ENCODE measurements at places on chromosomes 2 and 18.

- DNase-seq: no peak
Measured at GRCh38 chr18:53142005-53142404, 802.0 kb downstream of the DCC start.

DNA sequence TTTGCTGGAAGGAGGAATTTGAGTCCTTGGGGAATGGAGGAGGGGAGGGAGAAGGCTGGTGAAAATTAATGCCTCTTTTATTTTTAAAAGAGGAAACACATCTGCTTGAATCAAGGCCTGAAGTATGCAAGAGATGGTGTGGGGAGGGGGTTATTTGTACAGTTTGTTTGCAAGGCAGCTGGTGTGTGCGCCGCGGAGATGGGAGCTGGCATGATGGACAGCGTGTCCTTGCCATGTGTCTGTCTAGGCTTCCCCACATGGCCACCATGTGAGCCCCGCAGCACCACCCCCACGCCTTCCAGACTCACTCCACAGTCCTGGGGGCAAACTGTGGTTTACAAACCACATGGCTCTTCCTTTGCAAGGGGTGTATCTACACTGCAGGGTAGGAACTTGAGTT is 154.8 kb upstream of the APCDD1 start:
- DNase-seq: no peak

- DNase-seq: no peak
Measured at GRCh38 chr18:54181856-54182602, 42.4 kb downstream of the MBD2 start.

DNA sequence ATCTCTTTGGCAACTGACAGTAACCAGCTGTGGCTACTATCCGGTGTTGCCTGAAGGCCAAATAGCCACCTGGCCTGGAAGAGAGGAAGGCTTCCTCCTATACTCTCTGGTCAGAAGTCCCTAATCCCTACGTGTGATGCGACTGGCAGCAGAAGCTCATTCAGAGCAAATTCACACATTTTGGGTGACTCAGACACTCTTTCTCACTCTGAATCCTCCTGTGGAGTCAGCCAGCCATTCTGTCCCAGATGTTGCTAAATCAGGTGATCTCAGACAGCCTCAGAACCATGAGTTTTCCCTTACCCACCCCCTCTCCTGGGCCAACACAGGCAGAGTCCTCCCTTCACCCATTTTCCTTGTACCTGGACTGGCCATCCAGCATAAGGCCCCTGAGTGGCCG is 34.7 kb downstream of the CFAP53 start:
- DNase-seq: no peak

GRCh38 chr2:190063624-190064023 is 1.1 kb upstream of the MSTN start:
- DNase-seq: no peak

DNA sequence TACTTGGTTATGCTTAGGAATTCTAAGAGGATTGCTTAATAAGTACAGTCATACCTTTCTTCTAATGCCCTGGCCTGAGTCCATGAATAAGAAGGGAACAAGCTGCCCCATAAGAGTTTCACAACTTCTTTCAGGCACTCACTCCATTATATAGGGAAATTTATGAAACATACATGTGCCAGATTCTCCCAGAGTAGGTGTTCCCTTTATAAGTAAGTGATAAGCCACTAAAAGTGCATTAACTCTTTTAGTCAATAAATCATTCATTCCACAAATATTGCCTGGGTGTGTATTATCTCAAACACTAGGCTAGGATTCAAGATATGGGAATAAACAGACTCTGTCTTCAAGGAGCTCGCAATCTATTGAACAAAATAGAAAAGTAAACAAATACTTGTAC is 84.5 kb upstream of the RBBP8 start:
- peak; percentile 82 for DNase-seq

DNA sequence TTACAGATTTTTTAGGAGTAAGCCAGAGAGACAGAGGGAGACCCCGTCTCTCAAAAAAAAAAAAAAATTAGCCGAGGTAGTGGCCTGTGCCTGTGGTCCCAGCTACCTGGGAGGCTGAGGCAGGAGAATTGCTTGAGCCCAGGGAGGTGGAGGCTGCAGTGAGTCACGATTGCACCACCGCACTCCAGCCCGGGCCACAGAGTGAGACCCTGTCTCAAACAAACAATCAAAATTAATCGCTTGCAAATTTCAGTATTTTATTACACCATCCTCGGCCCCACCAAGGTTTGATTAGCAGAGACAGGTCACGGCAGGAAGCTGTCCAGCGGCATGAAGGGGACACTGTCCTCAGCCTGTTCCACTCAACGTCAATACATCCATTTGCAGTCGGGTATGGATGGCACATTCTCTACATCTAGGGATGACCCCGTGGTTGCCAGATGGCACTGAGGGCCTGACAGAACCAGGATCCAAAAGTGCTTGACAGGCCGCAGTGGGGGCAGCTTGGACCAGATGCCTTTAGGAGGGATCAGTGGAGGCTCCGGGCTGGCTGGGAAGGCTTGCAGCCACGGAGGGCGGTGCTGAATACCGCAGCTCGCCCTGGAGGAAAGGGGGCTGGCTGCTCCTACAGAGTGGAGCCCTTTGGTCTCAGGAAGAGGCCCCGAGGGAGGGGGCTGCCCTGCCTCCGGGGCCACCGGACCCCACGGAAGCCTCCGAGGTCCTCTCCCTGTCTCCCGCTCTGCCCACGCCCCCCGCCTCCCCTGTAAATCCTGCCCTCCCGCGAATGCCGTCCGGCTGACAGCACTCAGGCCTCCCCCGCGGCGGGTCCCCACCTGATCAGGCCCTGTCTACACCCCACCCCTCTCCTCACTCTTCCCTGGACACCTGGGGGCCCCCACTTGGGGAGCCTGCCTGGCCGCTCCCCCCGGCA is 13.1 kb downstream of the ASPRV1 start:
- no peak for DNase-seq

DNA sequence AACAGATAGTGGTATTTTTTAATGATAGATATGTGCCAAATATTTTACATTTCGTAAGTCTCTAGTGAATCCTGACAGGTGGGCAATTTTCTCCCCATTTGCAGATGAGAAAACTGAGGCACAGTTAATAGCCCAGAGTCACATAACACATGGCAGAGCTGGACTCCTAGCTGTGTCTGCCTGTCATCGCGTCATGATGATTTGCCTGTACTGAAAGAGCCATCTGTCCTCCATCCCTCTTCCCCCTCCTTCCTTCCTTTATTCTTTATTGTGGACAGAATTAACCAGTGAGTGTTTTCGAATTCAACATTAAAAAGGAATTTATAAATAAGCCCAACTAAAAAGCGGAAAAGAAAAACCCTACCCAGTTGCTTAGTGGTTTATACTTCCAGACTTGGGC is 3.2 kb downstream of the DNAJB2 start:
- DNase-seq: no peak

DNA sequence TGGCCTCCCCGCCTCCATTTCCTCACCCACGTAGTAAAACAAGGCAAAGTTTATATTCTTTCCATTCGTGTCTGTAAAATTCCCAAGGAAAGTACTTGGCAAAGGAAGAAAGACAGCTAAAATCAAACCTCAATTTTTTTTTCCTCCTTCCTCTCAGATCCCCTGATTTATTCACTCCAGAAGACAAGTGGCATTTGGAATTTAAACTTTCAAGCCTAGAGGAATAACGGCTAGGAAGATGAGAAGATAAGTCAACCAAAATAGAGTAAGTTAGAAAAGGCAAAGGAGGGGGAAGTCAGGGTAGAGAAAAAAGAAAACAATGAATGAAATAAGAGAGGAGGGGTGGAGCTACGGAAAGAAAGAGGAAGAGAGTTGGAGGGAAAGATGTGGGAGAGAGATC is 198.9 kb upstream of the PIK3C3 start:
- DNase-seq: no peak

DNA sequence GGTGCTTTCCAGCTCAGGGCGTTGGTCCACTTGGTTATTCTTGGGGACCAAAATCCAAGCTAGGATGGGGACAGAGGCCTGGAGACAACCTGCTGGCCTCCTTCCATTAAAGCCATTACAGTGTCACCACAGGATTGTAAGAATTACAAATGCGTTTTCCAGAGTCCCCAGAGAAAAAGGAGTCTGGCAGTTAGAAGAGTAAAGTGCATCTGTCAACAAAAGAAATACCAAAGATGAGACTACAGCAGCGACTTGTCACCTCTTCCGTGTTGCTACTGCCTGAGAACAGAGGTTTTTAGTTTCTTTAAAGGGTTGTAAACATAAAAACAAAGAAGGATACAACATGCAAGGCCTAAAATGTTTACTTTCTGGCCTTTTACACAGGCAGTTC is 235.7 kb downstream of the AGAP1 start:
- DNase-seq: no peak

DNA sequence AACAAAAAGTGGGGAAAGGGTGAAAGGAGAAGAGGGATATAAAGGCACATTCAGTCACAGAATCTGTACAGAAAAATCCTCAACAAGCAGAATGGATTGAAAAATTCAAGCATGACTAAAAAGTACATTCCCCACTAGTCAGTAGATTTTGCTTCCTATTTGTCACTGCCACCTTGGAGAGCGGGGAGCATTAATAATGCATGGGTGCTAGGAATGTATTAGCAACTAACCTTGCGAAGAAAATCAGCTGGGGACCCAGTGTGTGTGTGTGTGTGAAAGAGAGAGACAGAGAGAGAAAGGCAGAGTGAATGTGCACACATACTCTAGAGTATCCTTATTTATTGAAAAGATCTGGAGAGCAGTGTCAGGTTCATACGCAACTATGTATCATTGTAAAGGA is 968.7 kb upstream of the ZEB2 start:
- DNase-seq: no peak

GRCh38 chr2:59910166-59910565 is 643.3 kb downstream of the BCL11A start:
- DNase-seq: no peak

DNA sequence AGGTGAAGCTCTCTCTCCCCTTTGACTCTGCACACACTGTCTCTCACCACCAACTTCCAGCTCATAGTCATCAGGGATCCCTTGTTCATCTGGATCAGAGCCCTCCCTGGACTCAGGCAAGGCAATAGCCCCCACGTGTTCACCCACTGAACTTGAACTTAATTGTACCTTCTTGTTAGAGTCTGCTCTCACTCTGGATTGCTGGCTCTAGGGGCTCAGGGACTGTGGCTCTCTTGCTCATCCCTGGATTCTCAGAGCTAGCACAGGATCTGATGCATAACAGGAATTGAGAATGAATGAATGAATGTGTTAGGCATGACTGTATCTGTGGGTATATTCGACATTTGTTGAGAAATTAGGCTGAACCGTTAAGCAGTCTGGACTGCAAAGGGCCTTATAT is 16.7 kb upstream of the ASAP2 start:
- no peak for DNase-seq

GRCh38 chr18:56210520-56210919 is 427.9 kb downstream of the TXNL1 start:
- DNase-seq: no peak

DNA sequence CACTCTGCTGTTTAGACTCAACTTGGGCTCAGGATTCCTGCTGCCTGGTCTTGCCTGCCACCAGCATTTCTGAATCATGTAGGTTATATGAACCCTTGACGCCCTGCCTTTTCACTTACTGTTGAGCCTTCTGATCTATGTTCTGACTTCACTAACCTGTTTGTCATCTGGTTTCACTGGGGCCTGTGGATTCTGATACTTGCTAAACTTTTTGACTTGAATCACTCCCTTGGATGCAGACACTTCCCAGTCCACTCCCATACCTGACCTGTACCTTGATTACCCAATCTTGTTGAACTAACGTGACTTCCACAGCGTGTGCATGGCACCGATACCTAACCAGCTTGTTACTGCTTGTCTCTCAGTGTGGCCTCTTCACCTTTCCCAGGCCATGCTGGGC is 35.6 kb upstream of the SPAG16 start:
- no peak for DNase-seq

- DNase-seq: no peak
Measured at GRCh38 chr2:215437614-215438013, 1.7 kb upstream of the FN1 start.

GRCh38 chr18:37729716-37730115 is 164.1 kb upstream of the CELF4 start:
- no peak for DNase-seq

- no peak for DNase-seq
Measured at GRCh38 chr2:48232351-48232750, 297.6 kb upstream of the STON1 start.

DNA sequence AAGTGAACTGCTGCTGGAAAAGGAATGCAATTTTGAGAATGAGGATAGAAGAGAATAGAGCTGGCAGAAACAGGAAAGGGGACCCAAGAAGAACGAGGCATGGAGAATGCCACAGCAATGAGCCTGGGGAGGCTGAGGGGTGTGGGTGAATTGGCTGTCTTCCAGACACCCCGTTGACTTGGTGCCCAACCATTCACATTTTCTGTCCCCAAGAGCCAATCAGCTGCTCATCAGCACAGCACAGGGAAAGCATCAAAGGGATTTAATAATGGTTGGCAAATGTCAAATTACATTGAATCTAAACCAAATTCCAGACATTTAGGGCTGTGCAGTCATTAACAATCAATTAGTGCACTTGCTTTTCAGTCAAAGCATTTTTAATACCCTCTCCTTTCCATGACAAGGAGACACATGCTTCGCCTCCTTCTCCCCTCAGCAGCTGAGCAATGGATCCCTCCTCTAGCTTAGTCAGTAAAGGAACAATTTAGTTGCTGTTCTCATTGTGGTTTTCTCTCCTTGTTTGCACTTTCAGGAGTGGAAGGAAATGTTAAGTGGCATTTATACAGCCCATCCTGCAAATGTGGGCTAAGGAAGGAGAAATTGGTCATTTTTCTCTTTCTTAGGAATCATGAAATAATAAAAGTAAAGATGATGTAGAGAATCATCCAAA is 98.8 kb downstream of the KLF7 start:
- no peak for DNase-seq

DNA sequence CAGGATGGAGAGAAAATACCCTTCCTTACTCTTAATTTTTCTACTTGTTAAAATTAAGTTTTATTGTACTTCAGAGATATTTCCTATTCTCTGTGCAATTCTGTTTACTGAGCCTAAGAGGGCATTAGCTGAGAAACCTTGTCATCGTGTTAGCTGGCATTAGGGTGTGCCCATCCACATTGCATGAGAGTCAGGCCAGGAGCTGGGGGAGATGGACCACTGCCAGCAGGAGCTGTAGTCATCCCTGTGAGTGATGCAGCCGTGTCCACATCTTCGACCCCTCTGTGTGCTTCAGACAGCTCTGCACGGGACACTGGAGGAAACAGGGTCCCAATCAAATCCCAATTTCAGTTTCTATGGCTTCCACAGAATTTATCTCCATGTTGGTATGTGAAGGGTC is 34.2 kb downstream of the ABCA12 start:
- DNase-seq: no peak

DNA sequence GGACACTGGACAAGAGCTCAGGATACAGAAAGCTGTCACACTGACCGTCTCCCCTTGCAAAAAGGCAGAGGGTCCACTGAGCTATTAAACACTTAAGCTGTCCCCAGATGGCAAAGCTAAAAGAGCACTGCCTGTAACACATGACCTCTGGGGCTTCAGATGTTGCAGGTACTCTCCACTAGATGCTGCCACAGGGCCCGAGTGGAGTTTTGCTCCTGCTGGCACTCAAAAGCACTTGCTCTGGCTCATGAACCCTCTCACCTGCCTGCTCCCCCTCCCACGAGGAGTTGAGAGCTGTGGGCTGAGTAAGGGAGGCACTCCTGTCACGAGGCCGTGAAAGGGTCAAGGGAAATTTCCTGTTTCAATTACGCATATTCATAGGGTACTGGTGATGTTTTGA is 227.9 kb downstream of the PRKCE start:
- no peak for DNase-seq

- no peak for DNase-seq
Measured at GRCh38 chr2:46344706-46345105, 47.5 kb downstream of the EPAS1 start.

All from NCI-H226 (cell line).